NCI-H446 (cell line): ENCODE measurements at places on chromosomes 12 and 14.

GRCh38 chr12:127306604-127307215 lies 960.3 kb upstream of the TMEM132C start:
- no peak for DNase-seq

- DNase-seq: no peak
Measured at GRCh38 chr14:90336985-90337384, 5.2 kb upstream of the NRDE2 start.

- no peak for DNase-seq
Measured at GRCh38 chr14:68888883-68889282, 90.2 kb downstream of the ACTN1 start.

GRCh38 chr12:121934309-121934664 lies 15.9 kb downstream of the CFAP251 start:
- no peak for DNase-seq

DNA sequence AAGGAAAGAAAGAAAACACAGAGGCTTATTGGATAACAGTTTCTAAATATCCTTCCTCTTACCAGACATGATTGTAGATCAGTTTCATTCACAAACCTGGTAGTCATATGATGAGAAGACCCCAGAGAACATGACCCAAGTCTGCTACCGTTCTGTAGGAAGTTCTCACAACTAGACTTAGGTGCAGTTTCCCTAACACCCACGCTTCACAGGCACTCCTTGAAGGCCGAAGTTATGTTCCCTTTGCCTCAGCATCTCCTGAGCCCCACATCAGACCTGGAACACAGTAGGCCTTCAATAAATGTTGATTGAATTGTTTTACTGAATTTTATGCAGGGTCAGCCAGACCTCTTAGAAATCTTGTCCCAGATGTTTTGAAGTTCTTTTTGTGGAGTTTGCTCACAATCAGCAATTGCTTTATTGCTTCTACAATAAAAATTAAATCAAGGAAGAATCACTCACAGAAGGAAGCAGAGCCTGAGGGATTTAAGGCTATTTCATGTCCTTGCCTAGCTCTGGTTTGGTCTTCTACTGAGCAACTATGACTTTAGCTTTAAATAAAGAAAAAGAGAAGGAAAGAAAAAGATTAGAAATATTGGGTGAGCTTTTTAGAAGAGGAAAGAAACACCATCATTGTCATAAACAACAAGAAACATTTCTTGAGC lies 138.6 kb upstream of the MDM1 start:
- DNase-seq: no peak

GRCh38 chr14:61151251-61151650 lies 129.9 kb downstream of the TMEM30B start:
- no peak for DNase-seq

GRCh38 chr12:66036317-66036716 lies 94.2 kb downstream of the LLPH start:
- peak; percentile 19 for DNase-seq

GRCh38 chr14:70239802-70240201 lies 51.1 kb upstream of the SLC8A3 start:
- no peak for DNase-seq

- no peak for DNase-seq
Measured at GRCh38 chr12:450438-450837, 9.3 kb upstream of the B4GALNT3 start.

GRCh38 chr14:57412341-57412740 lies 22.0 kb downstream of the NAA30 start:
- DNase-seq: no peak

GRCh38 chr12:101939306-101939705 lies 61.9 kb downstream of the DRAM1 start:
- no peak for DNase-seq

DNA sequence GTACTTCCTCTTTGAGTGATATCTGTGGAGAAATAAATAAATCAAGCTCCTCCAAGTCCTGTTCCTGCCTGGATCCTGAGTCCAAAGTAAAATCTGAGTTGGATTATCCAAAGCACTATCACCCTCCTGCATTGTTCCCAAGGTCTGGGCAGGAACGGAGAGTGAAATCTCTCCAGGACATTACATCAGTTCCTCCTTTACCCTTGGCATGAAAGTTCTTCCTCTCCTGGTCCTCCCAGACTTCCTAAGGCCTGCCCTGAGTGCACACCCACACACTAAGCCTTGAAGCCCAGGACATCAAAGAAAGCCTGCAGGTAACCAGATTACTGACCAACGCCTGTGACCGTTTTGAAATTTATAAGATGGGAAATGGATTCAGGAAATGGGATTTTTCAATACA lies 206.8 kb upstream of the BCL2L14 start:
- no peak for DNase-seq

DNA sequence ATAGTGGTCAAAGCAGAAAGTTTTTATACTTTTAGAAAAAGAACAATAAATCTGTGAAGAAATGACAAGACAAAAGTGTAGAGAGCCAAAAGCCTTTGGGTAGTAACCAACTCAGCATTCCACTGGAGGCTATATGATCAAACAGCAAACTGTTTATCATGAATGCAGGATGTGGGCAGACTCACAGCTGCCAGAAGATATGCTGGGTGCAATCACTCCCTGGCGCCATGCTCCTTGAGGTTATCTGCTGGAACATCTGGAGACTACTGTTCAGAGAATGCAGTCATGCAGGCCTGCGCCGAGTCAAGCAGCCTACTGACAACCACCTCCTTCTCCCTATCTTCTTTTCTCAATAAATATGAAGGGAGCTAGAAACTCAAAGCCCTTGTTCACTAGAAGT lies 49.0 kb upstream of the SLC8A3 start:
- DNase-seq: no peak

DNA sequence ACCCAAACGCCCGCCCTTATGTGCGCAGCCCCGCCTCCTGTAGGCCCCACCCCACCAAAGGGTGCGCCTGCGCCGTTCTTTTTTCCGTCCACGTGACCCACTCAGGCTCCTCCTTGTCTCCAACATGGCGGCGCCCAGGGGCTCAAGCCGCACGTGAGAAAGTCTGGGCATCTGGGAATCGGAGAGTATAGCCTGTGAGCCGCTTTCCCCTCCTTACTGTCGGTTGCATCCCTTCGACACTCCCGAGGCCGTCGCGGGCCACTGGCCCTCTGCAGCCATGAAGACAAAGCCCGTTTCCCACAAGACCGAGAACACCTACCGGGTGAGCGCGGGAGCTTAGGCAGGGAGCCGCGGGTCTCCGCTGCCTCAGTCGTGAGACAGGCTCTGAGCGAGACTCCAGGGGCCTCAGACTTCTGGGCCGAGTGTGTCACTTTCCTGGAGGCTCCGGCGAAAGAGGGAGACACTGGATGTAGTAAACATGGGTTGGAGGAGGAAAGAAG lies at the start of gene UTP20:
Gene UTP20 (plus strand): TSS at position 100 of the 500 bp plus-strand sequence. CDS start 178 bp downstream, at position 278.
- peak; percentile 74 for DNase-seq

GRCh38 chr12:108691998-108692808 lies 39.1 kb downstream of the CORO1C start:
- peak; percentile 56 for DNase-seq

DNA sequence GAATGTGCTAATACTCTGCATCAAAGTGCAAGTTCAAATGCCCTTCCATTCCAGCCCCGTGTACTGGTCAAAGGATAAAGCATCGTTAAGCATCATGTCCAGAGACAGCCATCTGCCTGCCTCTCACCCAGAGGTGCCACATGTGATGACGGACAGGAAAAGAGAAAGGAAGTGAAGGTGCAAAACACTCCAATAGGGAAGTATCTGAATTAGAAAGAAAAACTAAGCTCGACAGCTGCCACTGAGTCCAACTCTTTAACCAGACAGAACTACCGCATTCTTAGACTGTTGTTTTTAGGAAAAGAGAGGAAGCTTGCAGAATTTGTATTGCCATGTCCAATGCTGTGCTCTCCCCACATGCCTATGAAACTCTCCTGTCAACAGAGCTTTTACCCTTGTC lies 465.0 kb upstream of the SOX5 start:
- no peak for DNase-seq

DNA sequence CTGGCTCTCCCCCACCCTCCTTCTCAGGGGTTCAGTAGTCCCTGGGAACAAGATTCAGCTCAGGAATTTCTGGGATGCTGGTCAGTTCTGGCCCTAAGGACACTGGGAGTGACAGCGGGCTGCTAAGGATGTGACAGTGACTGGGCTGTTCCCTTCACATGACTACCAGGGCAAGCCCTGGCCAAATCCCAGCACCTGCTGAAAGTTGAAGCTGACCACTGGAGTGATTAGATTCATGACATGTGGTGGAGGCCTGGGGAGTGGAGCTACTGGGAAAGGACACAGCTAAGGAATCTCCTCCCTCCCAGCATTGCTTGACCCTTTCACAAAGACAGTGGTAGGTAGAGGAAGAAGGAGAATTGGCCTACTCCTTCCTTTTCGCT lies 204.9 kb downstream of the DAD1 start:
- no peak for DNase-seq

DNA sequence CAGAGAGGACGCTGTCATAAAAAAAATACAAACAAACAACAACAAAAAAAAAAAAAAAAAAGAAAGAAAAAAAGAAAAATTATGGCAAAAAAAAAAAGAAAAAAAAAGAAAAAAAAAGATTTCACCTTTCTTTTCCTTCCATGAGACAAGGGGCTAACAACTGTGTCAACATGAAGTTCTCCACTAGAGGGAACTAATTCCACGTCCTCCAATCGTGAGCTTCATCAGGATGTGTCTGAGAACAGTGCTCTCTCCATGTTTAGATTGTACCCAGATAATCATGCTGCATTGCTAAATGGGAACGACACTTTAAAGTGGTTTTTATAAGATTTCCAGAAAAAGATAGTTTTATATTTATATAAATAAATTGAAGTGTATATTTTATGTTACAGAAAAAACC lies 96.2 kb upstream of the PTPRB start:
- peak; percentile 13 for DNase-seq

GRCh38 chr12:101107032-101107763 lies 102.8 kb downstream of the SLC5A8 start:
- no peak for DNase-seq

GRCh38 chr12:103810111-103810510 lies 30.9 kb downstream of the NT5DC3 start:
- no peak for DNase-seq

GRCh38 chr12:118689793-118690192 lies 291.5 kb upstream of the SRRM4 start:
- DNase-seq: no peak

GRCh38 chr12:64931321-64931720 lies 106.9 kb downstream of the TBC1D30 start:
- no peak for DNase-seq

DNA sequence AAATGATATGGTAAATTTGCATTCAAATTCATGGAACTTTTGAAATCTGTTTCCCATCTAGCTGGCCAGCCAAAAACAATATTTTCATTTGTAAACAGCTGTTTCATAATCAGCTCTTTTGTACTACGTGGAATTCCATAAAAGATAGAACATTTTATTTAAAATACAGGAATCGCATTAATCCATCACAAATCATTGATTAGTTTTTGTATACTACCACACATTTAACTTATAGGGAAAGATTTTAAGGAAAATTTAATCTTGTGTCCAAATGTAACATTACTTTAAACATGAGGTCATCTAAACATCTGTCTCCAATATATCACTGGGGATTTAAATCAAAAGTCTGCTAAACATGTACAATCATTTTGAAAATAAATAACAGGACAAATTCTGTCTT lies 33.5 kb downstream of the SLC25A21 start:
- DNase-seq: no peak

DNA sequence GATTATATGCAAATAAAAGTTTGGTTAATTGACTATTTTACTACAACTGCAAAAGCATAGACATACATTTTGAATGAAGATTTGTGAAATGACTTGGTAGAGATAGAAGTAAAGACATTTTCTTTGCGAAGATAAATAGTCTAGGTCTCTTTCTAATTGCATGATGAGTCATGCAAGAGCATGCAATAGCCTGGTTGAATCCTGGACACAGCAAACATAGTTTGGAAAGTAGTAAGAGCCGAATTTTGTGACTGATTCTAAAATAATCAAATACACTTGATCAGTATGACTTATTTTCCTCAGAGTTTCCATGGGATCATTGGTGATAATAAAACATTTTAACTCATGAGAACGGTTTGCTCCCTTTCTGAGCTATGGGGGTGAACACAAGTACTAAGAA lies 27.7 kb upstream of the CAND1 start:
- no peak for DNase-seq

- DNase-seq: no peak
Measured at GRCh38 chr12:38736821-38737220, 168.6 kb downstream of the CPNE8 start.

GRCh38 chr12:57085999-57086492 lies 2.9 kb upstream of the NAB2 start:
- no peak for DNase-seq

DNA sequence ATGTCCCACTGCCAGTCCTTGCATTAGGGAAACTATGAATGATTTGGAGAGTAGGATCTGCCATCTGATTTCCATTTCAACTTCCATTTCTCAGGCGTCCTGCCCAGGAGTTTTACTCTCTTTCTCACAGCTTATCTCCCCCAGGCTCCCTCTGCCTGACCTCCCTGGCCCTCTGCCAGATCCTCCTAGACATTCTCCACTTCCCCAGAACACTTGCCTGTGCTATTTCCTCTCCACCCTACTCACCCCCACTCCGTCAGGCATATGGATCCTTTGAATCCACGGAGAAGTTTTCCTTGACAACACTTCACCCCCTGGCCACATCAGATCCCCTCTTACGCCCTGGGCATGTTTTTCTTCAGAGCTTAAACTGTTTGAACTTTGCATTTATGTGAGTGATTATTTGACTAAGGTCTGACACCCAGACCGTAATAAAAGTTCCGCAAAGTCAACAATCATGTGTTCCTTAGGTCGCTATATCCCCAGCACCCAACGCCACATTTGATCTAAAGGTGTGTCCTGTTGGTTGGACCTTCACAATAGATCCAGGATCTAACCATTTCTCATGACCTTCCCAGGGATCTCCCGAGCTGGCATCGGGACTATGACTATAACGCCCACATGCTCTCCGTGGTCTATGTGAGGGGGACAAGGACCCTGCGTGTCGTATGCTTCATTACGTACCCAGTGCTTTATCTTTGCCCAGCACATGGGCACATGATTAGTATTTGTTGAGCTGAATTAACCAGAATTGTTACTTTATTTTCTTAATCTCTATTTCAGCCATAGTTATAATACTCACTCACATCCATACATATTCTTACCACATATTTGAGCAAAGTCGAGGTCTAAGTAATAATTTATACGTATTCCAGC lies 255.8 kb upstream of the FOXN3 start:
- no peak for DNase-seq
